ENCODE measurements at places on chromosomes 5 and 9.

- H3K4me3 ChIP-seq = no peak overlapping the region
- no peaks in the 10 kb centered on the region for H3K27me3 ChIP-seq
- peaks cover 2% of the 10 kb centered on the region for H3K36me3 ChIP-seq
- no peak overlapping the region for H3K27ac ChIP-seq
Observed at GRCh38 chr5:90899014-90899604, 340.5 kb downstream of the ADGRV1 start.

DNA sequence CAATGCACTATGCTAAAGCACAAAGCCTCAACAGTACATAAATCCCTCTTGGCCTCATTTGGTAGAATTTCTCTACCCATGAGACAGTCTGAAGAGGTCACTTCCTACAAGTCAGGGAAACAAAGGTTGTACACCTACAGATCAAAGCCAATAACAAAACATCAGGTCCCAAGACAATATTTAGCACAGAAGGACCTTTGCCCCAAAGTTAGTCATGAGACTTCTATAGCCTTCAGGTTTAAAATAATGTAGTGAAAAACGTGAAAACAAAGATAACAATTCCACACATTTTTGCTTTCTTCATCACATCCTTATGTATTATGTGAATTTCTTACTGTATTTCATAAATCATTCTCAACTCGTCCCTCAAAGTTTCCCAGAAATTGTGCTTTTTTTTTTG is 15.8 kb downstream of the AFF4 start:
- H3K36me3 ChIP-seq = peaks cover 15% of the 10 kb centered on the region
- no peak for DNase-seq
- no peaks in the 10 kb centered on the region for H3K27me3 ChIP-seq
- no peak overlapping the region for H3K4me3 ChIP-seq

DNA sequence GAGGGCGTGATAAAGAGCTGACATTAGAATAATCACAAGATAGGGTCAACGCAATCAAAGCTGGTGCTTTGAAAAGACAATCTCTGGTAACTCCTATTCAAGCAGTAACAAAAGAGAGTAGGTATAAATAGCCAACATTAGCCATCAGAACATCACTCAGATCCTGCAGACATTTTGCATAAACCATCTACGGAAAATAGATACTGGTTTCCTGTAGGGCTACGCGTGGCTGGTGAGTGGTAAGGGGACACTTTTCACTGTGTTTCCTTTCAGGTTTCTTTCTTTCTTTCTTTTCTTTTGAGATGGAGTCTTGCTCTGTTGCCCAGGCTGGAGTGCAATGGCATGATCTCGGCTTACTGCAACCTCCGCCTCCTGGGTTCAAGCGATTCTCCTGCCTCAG is 22.3 kb downstream of the TTF1 start:
- H3K4me1 ChIP-seq = peaks cover 7% of the 10 kb centered on the region
- H3K27ac ChIP-seq = no peak overlapping the region
- H3K4me3 ChIP-seq = no peak overlapping the region
- peaks cover 57% of the 10 kb centered on the region for H3K36me3 ChIP-seq
- H3K27me3 ChIP-seq = no peaks in the 10 kb centered on the region

DNA sequence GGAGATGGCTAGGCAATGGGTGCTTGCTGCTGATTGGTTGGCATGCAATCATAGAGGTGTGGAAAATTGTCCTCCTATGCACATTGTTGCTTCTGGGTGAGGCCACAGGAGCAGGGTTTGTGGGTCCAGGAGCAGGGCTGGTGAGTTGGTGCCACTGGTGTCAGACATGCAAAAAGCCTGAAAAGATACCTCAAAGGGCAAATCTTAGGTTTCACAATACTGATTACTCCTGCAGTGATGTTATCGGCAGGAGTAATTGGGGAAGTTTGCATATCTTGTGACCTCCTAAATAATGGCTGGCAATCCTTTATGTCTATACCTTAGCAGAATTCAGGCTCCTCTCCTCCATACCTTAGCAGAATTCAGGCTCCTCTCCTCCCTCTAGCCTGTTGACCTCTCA is 25.2 kb downstream of the SLC25A48 start:
- DNase-seq = no peak
- no peak overlapping the region for H3K27ac ChIP-seq
- H3K27me3 ChIP-seq = peaks cover 21% of the 10 kb centered on the region

DNA sequence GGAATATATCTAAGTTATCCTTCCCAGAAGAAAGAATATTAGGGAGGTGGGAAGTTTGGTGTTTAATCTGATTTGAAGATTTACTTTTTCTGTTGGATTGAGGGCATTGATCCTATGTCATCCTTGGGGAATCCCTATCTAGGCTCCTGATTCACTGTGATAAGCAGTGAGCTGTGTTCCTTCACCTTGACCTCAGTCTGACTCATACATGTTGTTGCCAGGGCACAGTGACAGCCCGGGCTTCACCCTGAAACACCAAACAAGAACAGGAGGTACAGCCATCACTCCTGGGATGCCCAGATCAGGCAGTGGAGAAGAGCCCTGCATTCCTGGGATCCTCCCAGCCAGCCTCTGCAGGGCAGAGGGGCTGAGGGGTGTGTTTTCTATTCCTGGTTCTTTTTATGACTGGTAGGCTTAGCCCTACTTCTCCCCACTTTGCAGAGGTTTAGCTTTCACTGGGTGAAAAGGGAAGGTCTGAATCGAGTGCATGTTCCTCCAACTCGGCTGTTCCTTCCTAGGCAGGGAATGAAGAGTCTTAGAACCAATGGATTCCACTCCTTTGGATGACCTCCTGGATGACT is 3.1 kb upstream of the FAM53C start:
- peaks cover 24% of the 10 kb centered on the region for H3K36me3 ChIP-seq
- H3K27me3 ChIP-seq = no peaks in the 10 kb centered on the region
- H3K27ac ChIP-seq = no peak overlapping the region
- H3K4me3 ChIP-seq = no peak overlapping the region

DNA sequence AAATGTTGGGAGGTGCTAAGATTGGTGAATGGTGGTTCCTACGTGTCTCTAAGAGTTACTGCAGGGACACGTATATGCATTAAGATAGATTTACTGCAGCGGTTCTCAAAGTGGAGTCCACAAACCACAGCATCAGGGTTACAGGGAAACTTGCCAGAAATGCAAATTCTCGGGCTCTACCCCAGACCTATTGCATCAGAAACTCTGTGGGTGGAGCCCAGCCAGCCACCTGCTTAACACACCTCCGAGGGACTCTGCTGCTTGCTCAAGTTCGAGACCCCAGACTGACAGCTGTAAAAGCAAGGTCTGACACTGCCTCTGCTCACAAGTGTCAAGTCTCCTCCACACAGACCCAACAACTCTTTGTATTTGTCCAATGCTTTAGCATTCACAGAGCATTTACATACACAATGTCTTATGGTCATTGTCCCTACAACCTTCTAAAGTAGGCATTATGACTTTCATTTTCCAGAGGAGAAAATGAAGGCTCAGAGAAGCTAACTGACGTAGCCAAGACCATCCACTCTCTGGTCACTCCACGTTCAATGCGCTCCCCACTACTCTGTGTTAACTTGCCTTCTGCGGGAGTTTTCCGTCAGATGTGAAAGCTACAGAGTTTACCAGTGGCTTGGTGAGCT is 48.8 kb downstream of the HSD17B3 start:
- no peaks in the 10 kb centered on the region for H3K36me3 ChIP-seq
- H3K4me1 ChIP-seq = no peaks in the 10 kb centered on the region
- DNase-seq = no peak

DNA sequence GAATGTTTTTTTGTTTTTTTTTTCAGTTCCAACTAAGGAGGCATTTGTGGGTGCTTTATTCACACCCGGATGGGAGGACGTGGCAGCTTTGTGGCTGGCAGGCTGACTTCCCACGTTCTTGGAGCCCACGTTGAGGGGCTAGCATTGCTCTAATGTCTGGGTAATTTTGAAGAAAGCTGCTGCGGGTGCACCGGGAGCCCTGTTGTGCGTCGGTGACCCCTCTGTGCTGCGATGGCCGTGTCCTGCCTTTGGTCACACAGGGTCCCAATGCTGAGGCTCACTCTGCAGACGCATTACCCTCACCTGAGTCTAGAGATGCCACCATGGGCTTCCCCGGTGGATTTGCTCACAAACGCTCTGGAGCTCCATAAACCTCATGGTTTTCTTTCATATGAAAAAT is 34.2 kb downstream of the NDUFS6 start:
- peaks cover 41% of the 10 kb centered on the region for H3K27me3 ChIP-seq
- H3K4me3 ChIP-seq = no peak overlapping the region
- H3K27ac ChIP-seq = no peak overlapping the region
- DNase-seq = no peak

All from central memory CD8-positive, alpha-beta T cell (primary cell).